ENCODE measurements at places on chromosomes 11 and 22.

- no peak for DNase-seq
Measured at GRCh38 chr11:114066046-114066648, 6.6 kb downstream of the ZBTB16 start.

GRCh38 chr11:36377759-36378564, 81.9 kb downstream of the PRR5L start:
- no peak for DNase-seq

GRCh38 chr11:64357904-64358535, 942 bp upstream of the RPS6KA4 start:
- DNase-seq, result peak; percentile 27

DNA sequence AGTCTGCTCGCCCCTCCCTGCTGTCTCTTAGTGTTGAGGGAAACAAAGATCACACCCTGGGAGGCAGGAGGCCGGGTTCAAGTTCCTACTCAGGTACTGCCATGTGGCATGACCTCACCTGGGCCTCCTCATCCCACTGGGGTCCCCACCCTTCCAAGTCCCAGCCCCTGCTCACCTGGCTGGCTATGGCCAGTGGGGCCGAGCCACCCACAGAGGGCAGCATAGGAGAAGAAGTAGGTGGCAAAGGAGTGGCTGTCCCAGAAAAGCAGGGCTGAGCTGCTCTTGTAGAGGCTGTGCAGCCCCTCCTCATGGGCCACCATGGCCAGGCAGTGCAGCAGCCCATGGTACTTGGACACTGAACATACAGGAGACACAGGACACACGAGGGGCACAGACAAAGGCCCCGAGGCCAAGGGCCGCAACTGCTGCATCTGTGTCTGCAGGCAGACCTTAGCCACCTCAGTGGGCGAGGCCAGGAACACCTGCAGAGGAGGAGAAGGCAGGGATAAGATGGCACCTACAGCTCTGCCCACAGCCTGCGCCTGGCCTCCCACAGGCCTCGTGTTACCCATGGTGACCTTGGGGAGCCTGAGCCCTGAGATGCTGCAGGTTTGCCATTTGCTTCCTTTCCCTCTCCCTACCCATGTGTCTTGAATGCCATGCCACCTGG, 50.6 kb upstream of the MPEG1 start:
- no peak for DNase-seq

DNA sequence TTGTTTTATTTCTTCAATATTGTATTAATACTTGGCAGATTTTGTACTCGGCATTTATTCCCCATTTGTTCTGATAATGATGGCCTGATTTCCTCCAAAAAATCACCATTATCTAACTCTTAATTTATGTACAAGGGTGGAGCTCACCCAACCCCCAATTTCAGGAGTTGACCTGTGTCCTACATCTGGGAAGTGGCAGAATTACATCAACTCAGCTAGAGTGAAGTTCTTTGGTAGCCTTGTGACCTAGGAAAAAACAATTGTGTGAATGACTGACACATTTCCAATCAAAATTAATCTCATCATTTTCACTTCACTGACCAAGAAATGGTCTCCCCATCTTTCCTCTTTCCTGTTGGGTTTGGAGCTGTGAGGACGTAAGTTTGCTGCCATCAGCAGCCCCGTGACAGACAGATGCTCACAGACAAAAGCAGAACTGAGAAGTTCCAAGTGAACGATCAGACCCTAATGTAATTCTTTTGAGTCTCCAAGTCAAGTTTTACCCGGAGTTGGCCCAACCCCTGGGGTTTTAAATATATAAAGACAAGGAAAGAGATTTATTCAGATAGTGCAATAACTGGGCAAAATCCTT, 16.6 kb upstream of the MS4A6E start:
- peak; percentile 9 for DNase-seq

GRCh38 chr22:37566329-37566837, 6.1 kb downstream of the CDC42EP1 start:
- no peak for DNase-seq

DNA sequence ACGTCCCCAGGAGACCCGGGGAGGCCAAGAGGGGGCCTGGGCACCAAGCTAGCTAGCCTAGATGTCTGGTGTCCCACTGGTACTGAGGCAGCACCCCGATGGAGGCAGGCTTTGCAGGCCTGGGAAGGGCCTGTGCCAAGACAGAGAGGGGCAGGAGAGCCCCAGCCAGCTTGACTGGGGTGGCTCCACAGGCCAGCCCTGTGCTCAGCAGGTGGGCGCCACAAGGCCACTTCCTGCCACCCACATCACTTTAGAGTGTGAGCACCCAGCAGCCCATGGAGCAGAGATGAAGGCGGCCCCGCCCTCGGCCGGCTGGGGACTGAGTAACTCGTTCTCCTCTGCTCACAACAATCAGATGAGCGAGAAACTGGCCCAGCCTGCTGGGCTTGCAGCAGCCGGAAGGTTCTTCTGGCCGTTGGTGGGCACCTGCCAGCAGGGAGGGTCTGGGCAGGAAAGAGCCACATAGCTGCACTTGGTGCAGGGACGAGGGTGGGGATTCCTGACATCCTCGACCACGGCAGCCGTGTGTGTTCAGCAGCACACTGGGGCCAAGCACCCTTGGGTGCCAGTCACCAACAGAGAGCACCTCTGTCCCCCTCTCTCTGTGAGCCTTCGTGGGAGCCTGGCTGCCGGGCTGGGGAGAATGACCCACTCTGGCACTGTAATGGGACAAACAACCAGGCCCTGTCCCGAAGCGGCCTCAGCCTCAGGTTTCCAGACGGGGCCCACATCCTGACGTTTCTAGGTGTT, 7.6 kb downstream of the OSBPL5 start:
- DNase-seq, result no peak

GRCh38 chr11:125295931-125296330, 131.4 kb downstream of the PKNOX2 start:
- DNase-seq, result no peak

Data from GM12892 (cell line).